ENCODE measurements at places on chromosomes 3 and 15. TPM values are rescaled to one million over a fixed set of nuclear protein-coding genes. Genes with fewer than 3 reads are reported as not detected.
A peak's percentile ranks its signal among the peaks of the same experiment; 100 is the strongest.

GRCh38 chr15:60408463-60408981 lies 10.7 kb upstream of the ANXA2 start:
- no peak overlapping the region for H3K4me3 ChIP-seq
- H3K36me3 ChIP-seq = no peaks in the 10 kb centered on the region
- H3K27ac ChIP-seq = no peak overlapping the region
- no peaks in the 10 kb centered on the region for H3K27me3 ChIP-seq
- peaks cover 10% of the 10 kb centered on the region for H3K4me1 ChIP-seq

DNA sequence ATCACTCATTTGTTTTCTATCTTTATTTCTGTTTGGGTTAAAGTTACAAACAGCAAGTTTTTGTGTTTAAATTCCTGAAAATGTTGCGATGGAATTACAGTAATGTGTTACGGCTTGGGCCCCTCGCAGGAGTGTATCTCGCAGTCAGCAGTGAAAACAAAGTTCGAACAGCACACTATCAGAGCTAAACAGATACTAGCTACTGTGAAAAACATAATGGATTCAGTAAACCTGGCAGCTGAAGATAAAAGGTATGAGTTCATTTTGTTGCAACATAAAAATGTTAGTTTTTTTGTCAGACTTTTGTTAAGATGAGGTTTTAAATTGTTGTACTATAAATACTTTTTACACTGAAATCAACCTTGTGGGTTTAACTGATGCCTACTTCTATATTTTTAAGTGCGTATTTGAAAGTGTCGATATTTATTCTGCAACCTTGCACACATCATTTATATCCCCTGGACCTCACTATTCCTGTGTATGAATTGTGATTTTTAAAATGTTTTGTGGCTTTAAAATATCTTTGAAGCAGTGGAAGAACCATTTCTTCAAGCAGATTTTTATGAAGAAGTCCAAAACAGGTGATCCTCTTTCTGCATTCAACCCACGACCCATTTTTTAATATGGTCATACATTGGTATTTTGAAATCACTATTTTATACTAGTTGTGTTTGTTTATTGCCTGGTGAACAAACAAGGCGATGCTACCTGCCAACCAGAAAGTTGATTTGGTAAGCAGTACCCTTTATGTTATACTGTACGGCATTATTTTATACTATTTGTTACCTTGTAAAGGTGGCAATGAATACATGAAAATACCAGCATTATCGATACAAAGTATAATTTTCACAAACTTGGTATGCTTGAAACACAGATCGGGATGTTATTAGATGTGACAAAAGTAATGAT lies 27.8 kb downstream of the MFN1 start:
- no peaks in the 10 kb centered on the region for H3K4me1 ChIP-seq
- DNase-seq = no peak
- no peak overlapping the region for H3K27ac ChIP-seq
- H3K27me3 ChIP-seq = no peaks in the 10 kb centered on the region
- no peak overlapping the region for H3K4me3 ChIP-seq
- peaks cover 44% of the 10 kb centered on the region for H3K36me3 ChIP-seq

- peaks cover 6% of the 10 kb centered on the region for H3K27me3 ChIP-seq
- H3K4me3 ChIP-seq = peak overlapping the region; percentile 53
- peak overlapping the region; percentile 85 for H3K27ac ChIP-seq
- DNase-seq = no peak
Observed at GRCh38 chr3:58584690-58585004, 7.5 kb upstream of the FAM107A start.

GRCh38 chr3:23726811-23727548 lies 78.8 kb upstream of the UBE2E1 start:
- DNase-seq = no peak
- no peaks in the 10 kb centered on the region for H3K27me3 ChIP-seq
- H3K36me3 ChIP-seq = no peaks in the 10 kb centered on the region

GRCh38 chr15:82294061-82294690 lies 31.6 kb downstream of the SAXO2 start:
- no peaks in the 10 kb centered on the region for H3K27me3 ChIP-seq
- H3K27ac ChIP-seq = no peak overlapping the region
- no peak overlapping the region for H3K4me3 ChIP-seq
- DNase-seq = no peak
- no peaks in the 10 kb centered on the region for H3K36me3 ChIP-seq

DNA sequence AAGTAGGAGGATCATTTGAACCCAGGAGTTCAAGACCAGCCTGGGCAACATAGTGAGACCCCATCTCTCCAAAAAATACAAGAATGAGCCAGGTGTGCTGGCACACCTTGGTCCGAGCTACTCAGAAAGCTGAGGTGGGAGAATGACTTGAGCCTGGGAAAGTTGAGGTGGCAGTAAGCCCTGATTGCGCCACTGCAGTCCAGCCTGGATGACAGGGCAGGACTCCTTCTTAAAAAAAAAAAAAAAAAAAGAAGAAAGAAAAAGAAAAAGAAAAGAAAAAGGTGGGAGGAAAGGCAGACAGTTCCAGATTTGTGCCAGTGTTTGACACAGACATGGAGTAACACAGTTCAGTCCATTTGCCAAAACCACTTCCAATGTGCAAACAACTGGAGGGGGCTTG lies 75.7 kb downstream of the ATP10A start:
- no peaks in the 10 kb centered on the region for H3K27me3 ChIP-seq
- H3K36me3 ChIP-seq = no peaks in the 10 kb centered on the region
- no peak overlapping the region for H3K27ac ChIP-seq
- H3K4me1 ChIP-seq = peaks cover 30% of the 10 kb centered on the region
- no peak for DNase-seq

GRCh38 chr3:9994086-9994844 lies 7.6 kb upstream of the EMC3 start:
- no peak overlapping the region for H3K4me3 ChIP-seq
- H3K27ac ChIP-seq = no peak overlapping the region
- H3K4me1 ChIP-seq = no peaks in the 10 kb centered on the region
- no peaks in the 10 kb centered on the region for H3K36me3 ChIP-seq
- H3K27me3 ChIP-seq = no peaks in the 10 kb centered on the region

Gene ZNF80
- not detected for total RNA-seq

Gene GPR62
- total RNA-seq = 0.82 TPM

Data from right atrium auricular region (tissue), 2 donors.